ENCODE measurements at places on chromosomes 13 and 19.

- no peak for DNase-seq
Measured at GRCh38 chr13:92312823-92313222, 913.8 kb upstream of the GPC6 start.

DNA sequence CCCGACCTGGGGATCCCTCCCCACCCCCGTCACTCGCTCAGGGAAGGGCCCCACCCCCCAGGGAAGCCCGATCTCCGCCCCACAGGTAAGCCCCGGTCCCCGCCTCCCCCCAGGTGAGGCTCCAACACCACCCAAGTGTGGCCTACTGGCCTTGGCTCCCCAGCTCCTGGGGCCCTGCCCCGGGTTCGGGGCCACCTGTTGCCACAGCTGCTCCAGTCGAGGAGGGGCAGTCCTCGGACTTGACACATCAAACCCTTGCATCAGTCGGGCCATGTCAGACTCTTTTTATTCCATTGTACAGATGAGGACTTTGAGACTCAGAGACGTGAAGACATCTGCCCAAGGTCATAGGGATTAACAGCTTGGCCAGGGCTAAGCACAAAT is 512 bp downstream of the CC2D1A start:
- no peak for DNase-seq

DNA sequence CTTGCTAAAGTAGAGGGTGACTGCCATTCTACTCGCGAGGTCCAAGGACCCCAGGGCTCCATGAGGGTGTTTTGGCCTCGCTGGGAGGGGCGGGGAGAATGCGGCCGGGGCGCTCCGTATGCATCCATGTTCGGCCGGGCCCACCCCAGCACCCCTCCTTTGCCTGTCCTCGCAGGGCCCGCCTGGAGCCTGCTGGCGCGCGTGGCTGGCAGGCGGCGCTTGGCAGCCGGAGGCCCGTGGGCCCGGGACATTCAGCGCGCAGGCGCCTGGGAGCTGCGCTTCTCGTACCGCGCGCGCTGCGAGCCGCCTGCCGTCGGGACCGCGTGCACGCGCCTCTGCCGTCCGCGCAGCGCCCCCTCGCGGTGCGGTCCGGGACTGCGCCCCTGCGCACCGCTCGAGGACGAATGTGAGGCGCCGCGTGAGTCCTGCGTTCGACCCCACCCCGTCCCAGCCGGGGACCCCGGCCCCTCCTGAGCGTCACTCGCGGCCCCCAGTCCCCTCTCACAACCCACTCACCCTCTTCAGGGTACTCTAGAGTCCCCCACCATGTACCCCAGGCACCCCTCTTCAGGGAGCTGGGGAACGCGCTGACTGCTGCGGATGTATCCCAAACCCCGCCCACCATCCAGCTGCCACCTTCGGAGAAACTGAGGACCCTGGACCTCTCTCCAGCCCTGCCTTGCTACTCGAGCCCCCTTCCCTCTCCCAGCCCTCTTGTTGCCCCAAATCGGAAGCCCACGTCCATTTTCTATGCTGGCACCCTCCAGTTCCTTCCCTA is 4.1 kb downstream of the DLL3 start:
- no peak for DNase-seq

- no peak for DNase-seq
Measured at GRCh38 chr13:33251131-33251661, 34.4 kb downstream of the STARD13 start.

DNA sequence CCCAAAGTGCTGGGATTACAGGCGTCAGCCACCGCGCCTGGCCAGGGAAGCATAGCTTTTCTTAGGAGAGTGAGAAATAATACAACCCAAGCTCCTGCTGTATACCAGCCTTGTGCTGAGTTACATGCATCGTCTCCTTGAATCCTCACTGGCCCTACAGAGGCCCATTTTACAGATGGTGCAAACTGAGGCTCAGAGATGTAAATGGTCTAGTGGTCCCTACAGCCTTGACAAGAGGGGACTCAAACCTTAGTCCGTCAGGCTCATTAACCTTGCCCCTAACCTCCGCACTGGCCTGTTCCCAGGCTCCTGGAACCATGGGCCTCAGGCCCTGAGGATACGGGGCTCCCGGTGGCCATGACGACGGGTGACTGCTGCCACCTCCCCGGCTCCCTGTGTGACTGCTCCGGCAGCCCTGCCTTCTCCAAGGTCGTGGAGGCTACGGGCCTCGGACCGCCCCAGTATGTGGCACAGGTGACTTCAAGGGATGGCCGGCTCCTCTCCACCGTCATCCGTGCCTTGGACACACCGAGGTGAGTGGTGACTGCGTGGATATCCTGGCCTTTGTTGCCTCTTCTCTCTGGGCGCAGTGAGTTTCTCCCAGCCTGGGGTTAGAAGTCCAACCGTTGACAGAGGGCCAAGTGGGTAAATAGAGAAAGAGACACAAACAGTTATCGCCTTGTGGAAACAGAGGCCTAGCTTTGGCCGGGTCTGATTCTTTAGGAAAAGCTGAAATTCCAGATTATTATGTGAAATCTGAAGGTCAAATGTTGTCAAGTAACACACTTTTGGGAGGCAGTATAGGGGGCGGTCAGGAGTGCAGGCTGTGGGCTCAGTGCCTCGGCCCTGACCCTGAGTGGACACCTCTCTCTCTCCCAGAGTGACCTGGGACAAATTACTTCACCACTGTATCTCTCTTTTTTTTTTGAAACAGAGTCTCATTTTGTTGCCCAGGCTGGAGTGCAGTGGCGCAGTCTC is 8.7 kb downstream of the MARCHF2 start:
- DNase-seq = no peak
